Naive thymus-derived CD4-positive, alpha-beta T cell (primary cell): ENCODE measurements at places on chromosomes 4 and X.

- no peak overlapping the region for H3K27ac ChIP-seq
- no peaks in the 10 kb centered on the region for H3K4me1 ChIP-seq
- peaks cover 8% of the 10 kb centered on the region for H3K36me3 ChIP-seq
- no peak for DNase-seq
- no peak overlapping the region for H3K4me3 ChIP-seq
- no peaks in the 10 kb centered on the region for H3K27me3 ChIP-seq
Measured at GRCh38 chr4:185412412-185412811, 13.4 kb downstream of the UFSP2 start.

DNA sequence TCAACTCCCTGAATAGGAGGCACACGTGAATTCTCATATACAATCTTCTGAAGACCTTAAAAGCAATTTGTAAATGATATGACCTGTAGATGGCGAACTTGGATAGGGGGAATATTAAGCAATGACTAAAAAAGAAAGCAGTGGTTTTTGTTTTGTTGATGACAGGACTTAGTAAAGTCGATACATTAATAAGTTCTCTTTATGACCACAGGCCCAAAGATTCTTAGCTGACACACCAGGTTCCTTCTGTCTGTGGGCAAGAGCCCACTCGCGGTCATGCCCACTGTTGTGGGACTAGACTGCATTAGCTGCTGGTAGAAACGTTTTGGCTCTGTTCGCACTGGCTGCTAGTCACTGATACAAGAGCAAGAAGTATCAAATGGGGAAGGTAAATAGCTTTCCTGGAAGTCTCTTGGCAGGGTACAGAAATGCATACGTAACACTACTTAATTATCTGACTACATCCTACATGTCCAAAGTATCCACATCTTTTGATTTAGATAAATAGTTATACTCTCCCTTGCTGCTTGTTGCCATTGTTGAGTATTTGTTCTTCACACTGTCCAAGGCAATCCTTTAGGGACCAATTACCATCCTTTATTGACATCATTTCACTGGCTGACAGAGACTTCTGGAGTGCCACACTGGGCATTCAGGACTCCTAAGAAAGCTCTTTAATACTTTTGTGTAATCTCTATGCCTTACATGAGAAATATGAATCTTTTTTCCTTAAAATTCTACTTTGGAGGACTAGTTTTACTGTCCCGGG lies 31.0 kb downstream of the ALPK1 start:
- no peaks in the 10 kb centered on the region for H3K36me3 ChIP-seq
- peak; percentile 25 for DNase-seq
- H3K4me3 ChIP-seq = no peak overlapping the region
- H3K27ac ChIP-seq = no peak overlapping the region
- no peaks in the 10 kb centered on the region for H3K27me3 ChIP-seq
- H3K4me1 ChIP-seq = no peaks in the 10 kb centered on the region

GRCh38 chrX:100926453-100926852 lies 2.3 kb downstream of the XKRX start:
- H3K27ac ChIP-seq = peak overlapping the region; percentile 35
- H3K4me1 ChIP-seq = peaks cover 10% of the 10 kb centered on the region
- no peaks in the 10 kb centered on the region for H3K36me3 ChIP-seq

GRCh38 chrX:118352566-118352965 lies 6.7 kb downstream of the WDR44 start:
- peaks cover 41% of the 10 kb centered on the region for H3K4me1 ChIP-seq
- no peak overlapping the region for H3K4me3 ChIP-seq
- H3K27me3 ChIP-seq = no peaks in the 10 kb centered on the region
- no peaks in the 10 kb centered on the region for H3K36me3 ChIP-seq

DNA sequence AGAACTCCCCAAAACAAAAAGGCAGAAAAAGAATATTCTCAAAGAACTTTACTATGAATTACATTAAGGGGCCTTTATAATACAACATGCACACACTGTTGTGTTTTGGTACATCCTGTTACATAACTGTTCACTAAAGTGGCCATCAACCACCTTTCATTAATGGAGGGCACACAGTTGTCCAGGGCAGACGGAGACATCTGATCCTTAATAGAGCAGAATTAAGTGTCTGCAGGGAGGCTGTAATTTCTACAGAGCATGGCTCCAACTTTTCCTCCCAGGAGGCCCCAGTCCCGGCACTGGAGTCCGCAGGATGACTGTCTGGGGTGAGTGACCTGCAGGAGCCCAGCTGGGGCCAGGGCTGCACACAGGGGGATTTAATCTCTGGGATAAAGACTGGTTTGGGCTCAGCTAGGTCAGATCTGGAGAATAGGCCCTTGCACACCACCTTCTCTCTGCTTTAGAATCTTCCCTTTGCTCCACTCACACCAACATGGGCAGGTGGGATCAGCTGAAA lies 233.4 kb downstream of the MAML3 start:
- no peaks in the 10 kb centered on the region for H3K36me3 ChIP-seq
- no peaks in the 10 kb centered on the region for H3K4me1 ChIP-seq
- no peak overlapping the region for H3K4me3 ChIP-seq

- DNase-seq = no peak
- H3K4me1 ChIP-seq = no peaks in the 10 kb centered on the region
- no peaks in the 10 kb centered on the region for H3K36me3 ChIP-seq
Measured at GRCh38 chr4:123585111-123585510, 188.5 kb downstream of the SPRY1 start.

GRCh38 chr4:76219299-76220055 lies 5.9 kb upstream of the SCARB2 start:
- H3K4me1 ChIP-seq = peaks cover 9% of the 10 kb centered on the region
- no peak overlapping the region for H3K4me3 ChIP-seq
- H3K27me3 ChIP-seq = no peaks in the 10 kb centered on the region

- peak overlapping the region; percentile 72 for H3K27ac ChIP-seq
- peak overlapping the region; percentile 68 for H3K4me3 ChIP-seq
- no peak for DNase-seq
- peaks cover 4% of the 10 kb centered on the region for H3K4me1 ChIP-seq
Measured at GRCh38 chr4:51842167-51842553, 793 bp upstream of the DCUN1D4 start.
